Germinal center (tissue), 1 donor: ENCODE measurements at places on chromosomes 2 and 18.
A peak's percentile ranks its signal among the peaks of the same experiment; 100 is the strongest.

DNA sequence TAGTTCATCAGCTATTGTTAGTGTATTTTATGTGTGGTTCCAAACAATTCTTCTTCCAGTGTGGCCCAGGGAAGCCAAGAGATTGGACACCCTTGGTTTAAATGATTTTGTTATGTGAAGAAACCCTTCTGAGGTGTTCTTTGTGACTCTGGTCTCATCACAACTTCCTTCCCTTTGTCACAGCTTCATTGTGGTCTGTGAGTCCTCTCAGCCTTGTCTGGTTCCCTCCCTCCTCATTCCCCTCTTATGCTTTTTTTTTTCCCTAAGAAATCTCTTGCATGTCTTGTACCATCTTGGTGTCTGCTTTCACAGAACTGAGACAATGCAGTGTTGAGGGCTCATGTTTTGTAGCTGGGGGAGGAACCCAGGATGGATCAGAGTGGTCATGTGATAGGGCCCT, 118.9 kb downstream of the TMEM182 start:
- no peak for DNase-seq

GRCh38 chr2:70828914-70829824, 6.4 kb downstream of the CD207 start:
- no peak for DNase-seq

GRCh38 chr2:109402980-109403840, 210.6 kb downstream of the SEPTIN10 start:
- no peak for DNase-seq

- DNase-seq = no peak
Observed at GRCh38 chr2:219829667-219830352, 202.4 kb downstream of the SLC4A3 start.

DNA sequence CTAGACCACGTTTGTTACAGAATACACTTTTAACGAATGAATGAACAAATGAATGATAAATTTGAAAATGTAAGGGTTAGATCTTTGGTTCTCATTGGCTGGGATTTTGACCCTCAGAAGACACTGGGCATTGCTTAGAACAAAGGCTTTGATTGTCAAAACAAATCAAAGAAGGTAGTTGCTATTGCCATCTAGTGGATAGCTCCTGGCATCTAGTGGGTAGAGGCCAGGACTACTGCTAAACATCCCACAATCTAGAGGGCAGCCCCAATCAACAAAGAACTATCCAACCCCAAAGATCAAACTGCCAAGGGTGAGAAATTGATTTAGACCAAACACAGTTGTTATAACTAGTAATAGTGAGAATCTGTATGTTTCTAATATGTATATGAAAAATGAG, 552.3 kb downstream of the KCNJ3 start:
- DNase-seq = no peak

DNA sequence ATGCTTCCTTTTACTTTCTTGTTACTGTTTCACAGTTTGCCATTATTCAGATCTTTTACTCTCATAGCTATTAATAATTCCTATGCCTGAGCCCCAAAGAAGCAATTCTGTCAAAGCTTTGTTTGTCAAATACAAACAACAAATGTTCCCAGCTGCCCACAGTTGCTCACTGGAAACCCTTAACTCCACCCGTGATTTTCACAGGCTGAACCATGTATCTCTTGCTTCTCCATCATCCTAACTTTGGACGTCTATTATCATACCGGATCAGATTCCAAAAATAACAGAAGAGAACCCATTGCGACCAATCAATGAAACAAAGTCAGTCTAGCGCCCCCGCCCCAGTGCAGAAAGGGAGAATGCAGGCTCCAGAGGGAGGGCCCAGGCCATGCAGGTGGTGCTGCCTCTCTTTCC, 24.2 kb downstream of the COLEC12 start:
- DNase-seq = no peak

DNA sequence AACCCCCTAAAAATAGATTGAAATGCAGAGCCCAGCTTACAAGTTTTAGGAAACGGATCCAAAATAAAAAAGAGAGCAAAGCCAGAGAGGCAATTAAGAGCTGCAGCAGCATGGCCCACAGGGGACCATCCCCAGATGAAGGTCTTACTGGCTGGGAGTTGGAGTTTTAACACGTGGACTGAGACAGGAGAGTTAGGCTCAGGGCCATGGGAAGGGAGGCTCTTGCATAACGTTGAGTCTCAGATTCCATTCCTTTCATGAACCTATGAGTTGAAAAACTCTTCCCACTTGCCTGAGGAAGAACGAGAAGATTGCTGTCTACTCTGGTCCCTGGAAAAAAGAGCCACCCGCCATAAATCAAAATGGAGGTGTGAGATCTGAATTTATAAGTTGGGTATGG, 101.8 kb upstream of the NDUFV2 start:
- no peak for DNase-seq

GRCh38 chr18:22734791-22735627, 198.1 kb upstream of the RBBP8 start:
- no peak for DNase-seq

DNA sequence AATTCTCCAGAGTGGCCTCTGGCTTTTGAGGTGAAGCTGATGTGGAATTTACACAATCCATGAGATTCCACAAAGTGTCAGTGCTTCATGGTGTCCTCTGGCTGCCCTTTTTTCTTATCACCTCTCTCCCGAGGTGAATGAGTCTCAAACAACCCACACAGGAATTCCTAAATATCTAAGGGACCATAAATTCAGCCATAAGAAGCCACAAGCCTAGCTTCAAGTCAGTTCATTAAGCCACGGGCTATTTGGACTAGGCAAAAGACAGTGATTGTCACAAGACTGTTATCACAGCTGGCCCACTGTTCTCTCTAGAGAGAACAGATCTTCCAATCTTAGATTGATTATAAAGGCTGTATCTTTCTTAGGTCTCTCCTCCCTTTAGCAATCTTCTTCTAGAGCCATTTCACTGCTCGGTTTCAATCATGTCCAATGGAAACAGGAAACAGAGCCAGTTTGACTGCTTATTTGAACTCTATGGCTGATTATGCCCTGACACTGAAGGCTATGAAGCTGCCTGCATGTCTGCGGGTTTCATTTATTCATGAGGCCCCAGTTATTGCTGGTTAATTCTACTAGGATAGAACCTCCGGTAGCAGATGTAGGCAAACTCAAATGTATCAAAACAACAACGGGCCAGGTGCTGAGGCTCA, 4.1 kb downstream of the NEMP2 start:
- no peak for DNase-seq

GRCh38 chr2:101153787-101154186, 2.6 kb upstream of the TBC1D8 start:
- no peak for DNase-seq

- DNase-seq = no peak
Observed at GRCh38 chr2:9374071-9374730, 49.1 kb downstream of the ITGB1BP1 start.

GRCh38 chr2:38959938-38960608, 70.4 kb downstream of the ARHGEF33 start:
- DNase-seq = peak; percentile 87

DNA sequence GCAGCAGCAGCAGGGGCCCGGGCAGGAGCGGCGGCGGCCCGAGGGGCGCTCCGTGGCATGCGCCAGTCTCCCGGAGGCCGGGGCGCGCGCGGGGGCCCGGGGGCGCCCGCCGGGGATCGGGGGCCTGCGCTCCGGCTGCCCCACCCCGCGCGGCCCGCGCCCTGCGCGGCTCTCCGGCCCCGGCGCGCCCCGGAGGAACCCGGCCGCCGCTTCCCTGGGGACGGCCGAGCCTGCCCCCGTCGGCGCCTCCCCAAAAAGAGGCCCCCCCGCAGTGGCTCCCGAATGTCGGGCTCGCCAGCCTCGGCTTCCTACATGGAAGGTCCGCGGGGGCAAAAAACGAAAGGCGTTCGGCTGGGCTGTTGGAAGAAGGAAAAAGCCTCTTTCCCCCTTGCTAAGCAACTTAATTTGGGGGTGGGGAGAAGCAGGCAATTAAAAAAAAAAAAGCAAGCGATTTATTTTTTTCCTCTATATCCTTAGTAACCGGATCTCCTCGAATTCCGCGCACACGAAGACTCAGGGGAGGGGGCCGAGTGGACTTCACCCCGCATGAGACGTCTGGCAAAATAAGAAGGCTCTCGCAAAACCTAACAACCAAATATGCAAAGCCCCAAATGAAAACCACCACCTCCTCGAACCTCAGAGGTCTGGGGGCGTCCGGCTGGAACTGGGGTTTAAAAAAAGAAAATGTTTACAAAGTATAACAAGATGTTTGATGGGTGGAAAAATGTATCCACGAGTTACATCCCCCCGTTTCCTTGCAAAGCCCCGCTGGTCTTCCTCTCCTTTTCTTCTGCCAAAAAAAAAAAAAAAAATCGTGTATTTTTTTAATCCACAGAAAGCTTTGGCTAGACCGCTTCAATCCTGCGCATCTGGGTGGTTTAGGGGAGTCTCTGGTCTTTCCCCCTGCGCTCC, at the start of gene SMAD7:
Gene SMAD7 (minus strand): TSS at position 430 of the 912 bp plus-strand sequence. CDS start 541 bp downstream, outside the sequence.
- no peak for DNase-seq

GRCh38 chr2:224523626-224524577, 61.3 kb downstream of the CUL3 start:
- no peak for DNase-seq

DNA sequence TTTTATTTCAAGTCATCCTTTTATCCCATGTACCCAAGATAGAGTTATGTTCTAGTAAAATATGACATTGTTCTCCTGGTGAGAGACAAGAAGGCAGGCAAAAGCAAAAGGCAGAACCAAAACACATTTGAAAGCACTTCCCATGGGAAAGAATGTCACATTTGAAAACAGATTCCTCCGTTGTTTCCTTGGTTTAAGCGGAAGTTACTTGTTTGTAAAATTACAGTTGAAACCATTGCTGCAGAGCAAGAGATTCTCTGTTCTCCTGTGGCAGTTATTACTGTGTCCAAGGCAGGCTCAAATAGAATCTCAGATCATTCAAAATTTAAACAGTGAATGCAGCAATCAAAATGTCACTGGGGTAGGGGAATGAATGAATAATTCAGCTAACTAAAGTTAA, 149.6 kb downstream of the MTCL1 start:
- DNase-seq = no peak

GRCh38 chr2:138777996-138778395, 2.2 kb downstream of the NXPH2 start:
- no peak for DNase-seq

DNA sequence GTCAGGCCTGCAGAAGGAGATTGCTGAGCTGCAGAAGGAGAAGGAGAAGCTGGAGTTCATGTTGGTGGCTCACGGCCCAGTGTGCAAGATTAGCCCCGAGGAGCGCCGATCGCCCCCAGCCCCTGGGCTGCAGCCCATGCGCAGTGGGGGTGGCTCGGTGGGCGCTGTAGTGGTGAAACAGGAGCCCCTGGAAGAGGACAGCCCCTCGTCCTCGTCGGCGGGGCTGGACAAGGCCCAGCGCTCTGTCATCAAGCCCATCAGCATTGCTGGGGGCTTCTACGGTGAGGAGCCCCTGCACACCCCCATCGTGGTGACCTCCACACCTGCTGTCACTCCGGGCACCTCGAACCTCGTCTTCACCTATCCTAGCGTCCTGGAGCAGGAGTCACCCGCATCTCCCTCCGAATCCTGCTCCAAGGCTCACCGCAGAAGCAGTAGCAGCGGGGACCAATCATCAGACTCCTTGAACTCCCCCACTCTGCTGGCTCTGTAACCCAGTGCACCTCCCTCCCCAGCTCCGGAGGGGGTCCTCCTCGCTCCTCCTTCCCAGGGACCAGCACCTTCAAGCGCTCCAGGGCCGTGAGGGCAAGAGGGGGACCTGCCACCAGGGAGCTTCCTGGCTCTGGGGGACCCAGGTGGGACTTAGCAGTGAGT, 19.4 kb downstream of the FOSL2 start:
- DNase-seq = no peak

- DNase-seq = no peak
Observed at GRCh38 chr2:56169521-56169920, 14.3 kb upstream of the CCDC85A start.

- DNase-seq = no peak
Observed at GRCh38 chr2:46230115-46230571, 67.1 kb upstream of the EPAS1 start.

GRCh38 chr2:106280722-106281446, 86.8 kb upstream of the UXS1 start:
- DNase-seq = no peak
